Activated CD8-positive, alpha-beta memory T cell treated with anti-CD3 and anti-CD28 coated beads for 4 hours (primary cell): ENCODE measurements at places on chromosomes 6 and 20.

- no peak for DNase-seq
Observed at GRCh38 chr6:38499529-38500096, 140.1 kb downstream of the BTBD9 start.

DNA sequence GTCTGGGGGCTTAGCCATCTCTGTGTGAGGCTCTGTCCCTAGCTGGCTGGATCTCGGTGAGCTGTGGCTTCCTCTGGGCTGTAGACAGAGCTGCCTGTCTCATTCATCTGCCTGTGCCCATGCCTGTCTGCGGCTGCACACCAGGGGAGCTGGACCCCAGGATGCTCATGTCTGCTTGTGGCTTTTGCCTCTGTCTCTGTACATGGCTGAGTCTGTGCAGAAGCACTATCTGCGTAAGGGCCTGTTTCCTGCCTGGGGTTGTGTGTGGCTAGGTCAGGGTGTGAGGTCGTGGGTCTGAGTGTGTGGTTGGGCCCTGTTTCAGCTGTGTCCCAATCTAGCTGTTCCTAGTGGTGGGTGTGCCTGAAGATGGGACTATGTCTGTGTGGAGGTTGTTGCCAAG lies 68.2 kb downstream of the CDH22 start:
- no peak for DNase-seq

GRCh38 chr6:37777272-37777834 lies 42.2 kb upstream of the ZFAND3 start:
- DNase-seq, result no peak

DNA sequence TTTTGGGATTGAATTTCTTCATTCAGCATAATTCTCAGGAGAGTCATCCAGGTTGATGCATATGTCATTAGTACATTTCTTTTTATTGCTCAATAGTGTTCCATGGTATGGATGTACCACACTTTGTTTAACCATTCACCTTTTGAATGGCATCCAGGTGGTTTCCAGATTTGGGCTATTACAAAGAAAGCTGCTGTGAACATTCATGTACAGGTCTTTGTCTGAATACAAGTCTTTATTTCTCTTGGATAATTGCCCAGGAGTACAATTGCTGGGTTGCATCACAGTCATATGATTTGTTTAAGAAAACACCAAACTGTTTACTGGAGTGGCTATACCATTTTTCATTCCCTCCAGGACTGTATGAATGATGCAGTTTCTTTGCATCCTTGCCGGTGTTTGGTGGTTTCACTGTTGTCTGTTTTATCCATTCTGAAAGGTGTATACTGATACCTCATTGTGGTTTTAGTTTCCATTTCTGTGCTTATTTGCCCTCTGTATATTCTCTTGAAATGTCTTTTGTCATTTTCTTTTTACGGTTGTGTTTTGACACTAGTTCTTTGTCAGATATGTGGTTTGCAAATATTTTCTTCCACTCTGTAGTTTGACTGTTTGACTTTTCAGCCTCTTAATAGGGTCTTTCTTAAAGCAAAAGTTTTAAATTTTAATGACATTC lies 8.8 kb downstream of the CDKAL1 start:
- no peak for DNase-seq

GRCh38 chr6:81450180-81450579 lies 302.3 kb downstream of the TENT5A start:
- no peak for DNase-seq

DNA sequence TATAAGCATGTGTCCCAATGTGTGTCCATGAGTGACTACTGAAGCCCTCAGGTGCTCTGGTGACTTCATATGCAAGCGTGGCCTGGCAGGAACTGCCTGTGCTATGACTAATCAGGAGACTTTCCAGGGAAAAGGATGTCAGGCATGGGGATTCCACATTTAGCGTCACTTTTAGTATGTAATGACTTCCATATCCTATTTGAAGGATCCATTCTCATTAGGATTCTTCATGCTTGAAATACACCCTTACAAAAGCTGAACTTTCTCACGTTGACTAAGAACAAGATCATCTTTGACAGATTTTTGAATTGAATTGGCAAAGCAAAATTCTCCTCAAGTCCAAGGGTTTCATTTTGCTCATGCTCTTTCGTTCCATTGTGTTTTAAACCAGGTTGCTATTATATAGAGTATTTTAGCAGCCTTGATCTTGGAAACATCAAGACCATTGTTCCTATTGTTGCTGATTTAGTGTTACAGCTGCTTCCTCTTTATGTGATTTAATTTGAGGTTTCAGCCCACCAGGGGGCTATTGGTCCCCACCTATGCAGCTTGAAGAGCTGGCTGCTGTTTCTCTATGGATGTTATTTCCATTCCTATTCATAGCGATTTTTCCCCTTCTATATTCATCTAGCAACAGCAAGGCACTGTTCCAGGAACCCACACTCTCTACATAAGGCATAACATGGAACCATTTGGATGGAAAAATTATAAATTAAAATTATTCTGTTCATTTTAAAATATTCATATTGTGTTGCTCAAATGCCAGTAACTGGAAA lies 418.6 kb downstream of the CDKAL1 start:
- DNase-seq, result no peak

DNA sequence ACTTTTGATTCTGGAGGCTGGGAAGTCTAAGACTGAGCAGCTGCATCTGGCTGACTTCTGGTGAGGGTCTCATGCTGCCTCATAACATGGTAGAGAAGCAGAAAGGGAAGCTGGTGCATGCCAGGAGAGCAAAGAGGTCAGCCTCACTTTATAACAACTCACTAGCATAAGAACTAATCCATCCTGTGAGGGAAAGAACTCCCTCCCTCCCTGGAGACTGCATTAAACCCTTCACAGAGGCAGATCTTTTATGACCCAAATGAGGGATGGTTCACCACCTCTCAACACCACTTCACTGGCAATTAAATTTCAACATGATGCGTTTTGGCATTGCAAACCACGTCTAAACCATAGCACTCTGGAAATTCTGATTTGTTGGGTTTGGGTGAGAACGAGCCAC lies 33.9 kb downstream of the STXBP5 start:
- DNase-seq, result no peak

GRCh38 chr20:13809855-13810254 lies 25.0 kb downstream of the NDUFAF5 start:
- DNase-seq, result no peak

DNA sequence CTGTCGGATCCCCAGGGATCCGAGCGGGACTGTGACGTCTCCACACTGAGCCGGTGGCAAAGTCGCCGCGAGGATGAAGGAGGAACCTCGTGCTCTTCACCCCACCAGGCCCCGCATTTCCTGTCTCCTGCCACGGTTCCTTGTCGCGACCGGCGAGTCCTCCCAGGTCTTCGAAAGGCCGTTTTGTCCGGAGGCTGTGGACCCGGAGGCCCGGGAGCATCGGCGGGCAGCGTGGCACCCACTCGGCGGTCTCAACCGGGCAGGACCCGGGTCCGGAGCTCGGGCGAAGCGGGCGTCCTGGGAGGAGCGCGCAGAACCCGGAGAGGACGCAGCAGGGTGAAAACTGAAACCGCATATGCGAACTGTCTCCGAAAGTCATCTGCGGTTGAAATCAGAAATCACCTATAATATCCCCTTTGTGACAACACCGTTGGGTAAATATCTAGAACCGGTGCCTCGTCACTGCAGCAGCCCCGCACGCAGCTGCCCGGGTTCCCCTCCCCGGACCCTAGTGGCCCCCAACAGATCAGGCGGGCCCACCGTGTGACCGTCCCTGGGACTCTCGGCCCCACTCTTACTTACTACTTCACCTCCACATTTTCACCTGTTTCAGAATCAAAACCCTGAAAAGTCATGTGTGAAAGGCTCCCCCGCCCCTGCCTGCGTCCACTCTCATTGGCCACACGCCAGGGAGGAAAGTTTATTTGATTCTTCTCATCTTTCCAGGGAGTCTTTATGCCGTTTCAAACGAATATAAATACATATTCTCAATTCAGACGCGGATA lies 3.1 kb upstream of the ULBP2 start:
- no peak for DNase-seq

DNA sequence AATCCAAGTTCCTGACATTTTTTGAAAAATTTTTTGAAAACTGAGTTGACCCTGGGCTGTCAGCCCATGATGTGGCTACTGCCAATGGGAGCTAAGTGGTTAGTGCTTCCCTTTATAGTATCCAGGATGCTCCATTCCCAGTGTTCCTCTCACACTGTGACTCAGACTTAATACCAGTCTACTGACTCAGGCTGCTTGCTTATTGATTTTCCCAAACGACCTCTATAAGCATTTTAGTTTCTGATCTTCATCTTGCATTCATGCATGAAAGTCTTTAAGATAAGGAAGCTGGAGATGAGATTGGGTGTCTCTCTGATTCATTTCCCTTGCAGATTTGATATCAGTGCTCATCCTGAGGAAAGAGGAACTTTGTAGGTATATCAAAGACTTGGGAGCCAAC lies 560.0 kb downstream of the TBC1D32 start:
- DNase-seq, result no peak

DNA sequence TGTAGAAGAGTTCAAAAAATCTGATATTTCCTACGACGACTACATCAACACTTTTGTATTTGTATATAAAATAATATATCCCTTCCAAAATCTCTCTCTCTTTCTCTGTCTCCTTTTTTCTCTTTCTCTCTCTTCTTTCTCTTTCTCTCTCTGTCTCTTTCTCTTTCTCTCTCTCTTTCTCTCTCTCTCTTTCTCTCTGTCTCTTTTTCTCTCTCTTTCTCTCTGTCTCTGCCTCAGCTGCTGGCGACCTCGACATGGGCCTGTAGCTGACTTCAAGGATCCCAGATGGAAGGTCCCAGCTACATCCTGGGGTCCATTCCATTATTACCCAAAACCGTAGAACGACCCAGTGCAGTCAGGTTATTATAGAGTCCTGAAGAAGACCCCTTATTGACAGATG lies 90.0 kb downstream of the CD24 start:
- DNase-seq, result no peak
